ENCODE measurements at places on chromosomes 6 and 20.

- no peak for DNase-seq
Observed at GRCh38 chr6:6780231-6780630, 191.7 kb downstream of the LY86 start.

GRCh38 chr6:162684052-162684451 lies 43.5 kb downstream of the PRKN start:
- no peak for DNase-seq

GRCh38 chr6:129651291-129651691 lies 58.7 kb downstream of the ARHGAP18 start:
- DNase-seq = no peak

GRCh38 chr6:148947621-148948444 lies 201.0 kb downstream of the UST start:
- DNase-seq = peak; percentile 88

GRCh38 chr20:44394702-44395460 lies 39.4 kb downstream of the HNF4A start:
- peak; percentile 53 for DNase-seq

GRCh38 chr6:54717849-54718455 lies 128.6 kb upstream of the FAM83B start:
- peak; percentile 34 for DNase-seq

DNA sequence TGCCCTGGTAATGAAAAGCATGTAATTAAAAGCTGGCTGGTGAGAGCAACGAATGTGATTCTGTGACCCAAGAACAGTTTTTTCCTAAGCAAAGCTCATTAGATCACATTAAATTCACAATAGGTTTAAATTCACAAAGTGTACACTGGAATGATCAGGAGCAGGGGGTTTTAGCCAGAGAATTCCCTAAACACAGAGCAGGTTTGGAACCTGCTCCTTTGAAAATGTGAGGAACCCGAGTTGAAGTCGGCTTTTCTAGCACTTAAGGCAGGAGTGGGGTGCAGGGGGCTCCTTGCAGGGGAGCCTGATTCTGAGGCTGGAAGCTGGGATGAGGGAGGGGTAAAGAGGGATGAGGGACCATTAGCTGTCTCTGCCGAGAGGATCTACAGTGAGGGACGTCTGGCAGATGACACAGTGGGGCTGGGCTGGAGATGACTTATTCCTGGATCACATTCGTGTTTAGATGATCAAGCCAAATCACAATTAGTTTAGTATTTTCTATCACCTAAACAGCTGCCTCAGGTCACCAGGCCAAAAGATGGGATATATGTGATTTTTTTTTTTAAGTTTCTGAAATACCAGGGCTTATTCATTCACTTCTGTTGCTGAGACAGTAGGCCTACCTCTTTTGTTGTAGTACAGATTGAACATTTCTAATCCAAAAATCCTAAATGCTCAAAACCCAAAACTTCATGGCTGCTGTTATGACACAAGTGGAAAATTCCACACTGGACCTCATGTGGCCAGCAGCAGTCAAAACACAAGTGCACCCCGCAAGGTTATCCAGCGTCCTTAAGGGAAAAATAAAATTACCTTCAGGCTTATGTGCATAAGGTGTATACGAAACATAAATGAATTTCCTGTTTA lies 93.1 kb upstream of the HIVEP1 start:
- DNase-seq = no peak

DNA sequence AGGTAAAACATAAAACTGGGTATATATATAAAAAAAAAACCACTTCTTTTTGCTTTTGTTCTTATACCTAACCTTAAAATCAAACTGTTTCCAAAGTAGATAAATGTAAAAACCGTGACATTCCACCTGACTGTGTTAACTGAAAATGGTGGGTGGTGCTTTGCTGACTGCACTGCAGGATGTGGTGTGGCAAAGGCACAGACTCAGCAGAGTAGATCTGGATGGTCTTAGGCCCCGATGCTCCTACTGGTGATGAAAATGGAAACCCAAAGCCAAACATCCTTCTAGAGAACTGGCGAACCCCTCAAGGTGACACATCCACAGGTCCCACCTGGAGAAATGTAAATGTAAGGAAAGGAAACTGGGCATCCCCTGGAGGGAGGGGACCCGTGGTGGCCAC lies 8.9 kb downstream of the TGIF2 start:
- no peak for DNase-seq

- DNase-seq = peak; percentile 5
Observed at GRCh38 chr6:112800916-112801315, 453.8 kb downstream of the RFPL4B start.

GRCh38 chr6:96659084-96659845 lies 96.3 kb downstream of the FHL5 start:
- no peak for DNase-seq

- DNase-seq = no peak
Observed at GRCh38 chr20:51347831-51348230, 194.7 kb downstream of the NFATC2 start.

GRCh38 chr20:18971121-18971520 lies 157.5 kb downstream of the SCP2D1 start:
- no peak for DNase-seq

- DNase-seq = peak; percentile 13
Observed at GRCh38 chr20:15528391-15529111, 1044.7 kb downstream of the KIF16B start.

GRCh38 chr6:163415620-163416556 lies 1.4 kb downstream of the QKI start:
- DNase-seq = peak; percentile 66

GRCh38 chr20:43916881-43917371 lies 2.3 kb downstream of the TOX2 start:
- DNase-seq = peak; percentile 42

DNA sequence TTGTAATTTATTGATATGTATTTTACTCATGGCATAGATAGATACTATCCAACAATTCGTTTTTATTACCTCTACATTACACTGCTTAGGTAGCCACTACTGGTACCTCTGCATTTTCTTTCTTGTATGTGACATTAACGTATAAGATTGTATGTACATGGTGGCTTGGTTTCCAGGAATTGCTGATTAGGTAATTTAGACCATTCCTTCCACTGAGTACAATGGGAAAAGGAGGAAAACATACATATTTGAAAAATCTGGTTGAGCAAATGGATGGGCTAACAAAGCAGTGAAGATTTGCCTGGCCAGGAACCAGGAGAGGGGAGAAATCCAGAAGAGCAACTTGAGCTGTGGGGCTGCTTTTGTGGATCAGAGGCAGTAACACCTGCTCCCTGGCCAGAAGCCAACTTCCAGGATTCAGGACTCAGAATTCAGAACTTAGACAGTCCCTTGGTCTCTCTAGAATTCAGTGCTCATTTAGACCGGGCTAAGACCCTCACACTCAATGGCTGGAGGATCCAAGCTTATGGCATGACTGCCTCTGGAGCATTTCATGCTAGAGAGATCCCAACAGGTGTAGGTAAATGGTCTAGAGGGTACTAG lies 17.9 kb upstream of the MICB start:
- no peak for DNase-seq

DNA sequence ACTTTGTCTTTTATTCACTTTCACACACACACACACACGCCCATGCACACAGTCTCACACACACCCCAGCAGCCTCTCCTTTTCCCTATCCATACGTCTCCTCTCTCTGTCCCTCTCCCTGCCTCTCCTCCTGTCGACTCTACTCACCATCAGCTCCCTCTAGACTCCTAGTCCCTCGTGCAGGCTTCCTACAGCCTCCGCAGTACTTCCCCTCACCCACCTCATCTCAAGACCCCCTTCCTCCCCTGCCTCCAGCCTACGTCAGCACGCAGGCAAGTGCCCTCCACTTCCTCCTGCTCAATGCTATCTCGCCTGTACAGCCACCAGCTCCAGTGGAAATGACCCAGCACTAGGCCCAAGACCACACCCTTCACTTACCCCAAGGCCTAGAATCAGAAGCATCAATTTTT lies 820 bp upstream of the TREML2 start:
- no peak for DNase-seq

GRCh38 chr6:44135875-44136274 lies 8.5 kb downstream of the TMEM63B start:
- no peak for DNase-seq
